ENCODE measurements at places on chromosomes 7 and 10.

- no peak for DNase-seq
Observed at GRCh38 chr10:511849-512191, 177.6 kb downstream of the DIP2C start.

- no peak for DNase-seq
Observed at GRCh38 chr10:90133606-90134005, 432.2 kb downstream of the KIF20B start.

GRCh38 chr7:157669768-157670351, 333.1 kb downstream of the DNAJB6 start:
- no peak for DNase-seq

DNA sequence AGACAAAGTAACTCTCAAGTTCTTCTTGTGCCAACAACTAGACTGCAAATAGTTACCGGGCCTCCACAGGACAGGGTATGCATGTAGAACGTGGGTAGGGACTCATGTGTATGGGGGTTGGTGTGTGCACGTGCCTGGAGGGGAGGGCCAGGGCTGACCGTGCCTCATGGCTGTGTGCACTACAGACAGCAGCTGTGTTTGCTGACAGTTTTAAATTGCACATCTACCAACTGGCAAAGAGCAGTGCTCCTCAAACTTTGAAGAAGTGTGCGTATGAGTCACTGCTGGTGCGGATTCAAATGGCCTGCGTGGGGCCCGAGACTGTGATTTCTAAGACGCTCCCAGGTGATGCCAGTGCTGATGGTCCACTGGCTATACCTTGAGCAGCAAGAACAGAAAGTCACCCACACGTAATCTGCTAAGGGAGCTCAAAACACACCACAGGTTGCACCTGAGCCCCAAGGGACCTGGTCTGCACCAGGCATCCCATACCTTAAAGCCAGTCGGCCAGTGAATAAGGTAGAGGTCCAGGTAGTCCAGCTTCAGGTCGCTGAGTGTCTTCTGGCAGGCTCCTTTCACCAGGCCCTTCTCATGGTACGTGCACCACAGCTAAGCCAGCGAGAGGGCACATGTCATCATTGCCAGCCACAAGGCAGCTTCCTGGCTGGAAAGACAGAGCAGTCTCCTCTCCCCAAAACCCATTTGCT, 8.5 kb downstream of the AKR1B1 start:
- no peak for DNase-seq

DNA sequence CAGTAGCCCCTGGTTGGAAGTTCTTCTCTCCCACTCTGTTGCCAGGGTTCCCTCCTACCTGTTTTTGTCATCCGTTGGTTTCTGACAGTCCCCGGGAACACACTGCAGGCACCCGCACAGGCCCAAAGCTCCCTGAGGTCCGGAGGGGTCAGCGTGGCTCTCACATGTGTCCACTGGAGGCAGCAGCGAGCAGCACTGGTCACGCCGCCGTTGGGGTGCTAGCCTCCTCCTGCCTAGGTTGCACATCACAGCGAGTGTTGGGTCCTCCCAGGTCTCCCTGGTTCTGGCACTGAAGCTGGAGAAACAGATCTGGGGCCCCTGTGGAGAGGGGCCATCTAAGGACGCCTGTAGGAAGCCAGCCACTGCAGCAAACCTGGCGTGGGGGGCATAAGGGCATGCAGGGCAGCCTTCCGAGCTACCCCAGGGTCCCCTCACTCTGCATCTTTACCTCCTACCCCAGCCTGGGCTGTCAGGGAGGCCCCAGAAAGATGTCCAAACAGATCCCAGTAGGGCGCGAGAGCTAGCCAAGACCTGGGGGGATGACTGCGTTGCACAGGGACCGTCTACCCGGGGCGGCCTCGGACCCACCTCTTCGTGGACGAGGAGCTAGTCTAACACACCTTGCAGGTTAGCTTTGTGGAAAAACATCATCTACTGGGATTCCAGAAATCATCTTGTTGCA, 28.9 kb downstream of the LRRC27 start:
- peak; percentile 39 for DNase-seq

DNA sequence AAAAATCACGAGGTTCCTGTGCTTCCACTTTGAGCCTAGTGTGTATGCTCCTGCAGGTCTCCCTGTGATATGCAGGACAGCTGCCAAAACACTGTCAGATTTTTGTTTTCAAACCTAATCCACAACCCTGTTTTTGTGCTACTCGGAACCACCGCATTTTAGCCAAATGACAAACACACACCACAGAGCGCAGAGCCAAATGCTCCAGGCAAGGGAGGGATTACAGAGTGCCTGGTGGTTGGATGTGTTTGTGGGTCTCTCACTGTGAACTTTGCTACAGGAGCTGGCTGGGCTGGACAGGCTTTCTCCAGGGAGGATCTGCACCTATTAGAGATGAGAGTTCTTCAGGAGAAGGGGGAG, 5.7 kb upstream of the RBM28 start:
- DNase-seq, result no peak

GRCh38 chr7:28165261-28165660, 15.3 kb downstream of the JAZF1 start:
- DNase-seq, result no peak

DNA sequence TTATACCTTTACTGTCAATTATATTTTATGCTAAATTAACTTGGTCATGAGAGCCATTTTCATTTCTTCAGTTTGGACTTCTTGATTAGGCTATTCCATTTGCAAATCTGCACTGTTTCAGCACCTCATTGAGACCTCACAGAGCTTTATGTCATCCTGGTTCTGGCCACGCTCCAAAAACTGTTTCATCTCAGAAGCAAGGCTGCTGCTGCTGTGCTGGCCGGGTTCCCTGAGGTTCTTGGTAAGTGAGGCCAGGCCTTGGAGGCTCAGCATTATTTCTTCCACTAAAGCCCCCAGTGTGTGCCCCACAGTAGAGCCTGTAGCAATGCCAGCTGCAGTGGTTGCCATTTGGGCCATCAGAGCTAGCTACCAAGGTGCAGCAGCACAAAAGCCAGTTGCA, 7.8 kb upstream of the ZNF485 start:
- DNase-seq, result no peak

- DNase-seq, result no peak
Observed at GRCh38 chr7:26653430-26654399, 210.7 kb downstream of the SKAP2 start.

- no peak for DNase-seq
Observed at GRCh38 chr7:129719980-129720732, 108.6 kb downstream of the NRF1 start.

DNA sequence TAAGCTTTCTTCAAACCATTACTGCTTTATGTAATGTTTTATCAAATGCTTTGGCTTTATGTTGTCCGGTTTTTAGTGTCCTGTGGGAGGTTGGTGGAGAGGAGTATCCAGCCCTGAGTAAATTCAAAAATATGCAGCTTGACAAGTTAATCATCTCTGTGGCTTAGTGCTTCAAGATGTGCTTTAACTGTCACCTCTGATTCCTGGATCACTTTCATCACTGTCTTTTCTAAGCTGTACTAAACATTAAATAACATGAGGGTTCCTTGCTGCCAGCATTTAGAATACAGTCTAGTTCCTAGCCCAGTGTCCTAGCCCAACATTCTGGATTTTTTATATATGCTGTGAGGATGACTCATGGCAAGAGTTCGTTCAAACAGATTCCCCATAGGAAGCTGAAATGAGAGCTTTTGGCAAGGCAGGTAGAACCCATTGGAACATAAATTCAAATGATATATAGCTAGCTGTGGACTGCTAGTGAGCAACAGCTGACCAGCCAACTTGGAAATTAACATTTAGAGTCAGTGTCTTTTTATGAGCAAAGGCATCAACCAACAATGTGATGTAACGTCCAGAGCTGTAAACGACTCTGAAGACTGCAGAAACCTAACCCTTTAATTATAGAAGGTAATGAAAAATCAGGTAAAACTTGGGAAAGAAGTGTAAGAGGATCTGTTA, 80.6 kb upstream of the OIT3 start:
- DNase-seq, result no peak

DNA sequence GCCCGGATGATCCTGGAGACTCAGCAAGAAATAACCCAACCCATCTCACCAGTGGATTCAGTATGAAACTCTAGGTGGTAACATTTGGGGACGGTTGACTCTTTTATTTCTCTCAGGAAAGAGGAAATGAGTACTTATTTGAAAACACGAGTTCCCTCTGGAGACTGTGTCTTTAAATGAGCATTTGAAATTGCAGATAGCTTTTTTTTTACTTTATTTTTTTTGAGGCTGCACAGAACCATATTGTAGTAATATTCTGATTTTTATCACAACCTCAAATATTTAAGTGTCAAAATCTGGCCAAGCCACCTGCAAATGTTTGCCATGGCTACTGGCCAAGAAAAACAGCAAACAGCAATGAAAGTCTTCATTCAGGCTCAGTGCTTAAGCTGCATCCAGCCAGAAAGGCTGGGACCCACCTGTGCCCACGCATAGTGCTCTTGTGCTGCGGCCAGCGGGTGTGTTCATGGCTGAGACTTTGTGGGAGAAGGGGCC, 160.8 kb downstream of the CREB5 start:
- DNase-seq, result no peak

- no peak for DNase-seq
Observed at GRCh38 chr7:136878878-136879277, 10.4 kb downstream of the CHRM2 start.

GRCh38 chr7:140145709-140146108, 31.1 kb downstream of the KDM7A start:
- no peak for DNase-seq

DNA sequence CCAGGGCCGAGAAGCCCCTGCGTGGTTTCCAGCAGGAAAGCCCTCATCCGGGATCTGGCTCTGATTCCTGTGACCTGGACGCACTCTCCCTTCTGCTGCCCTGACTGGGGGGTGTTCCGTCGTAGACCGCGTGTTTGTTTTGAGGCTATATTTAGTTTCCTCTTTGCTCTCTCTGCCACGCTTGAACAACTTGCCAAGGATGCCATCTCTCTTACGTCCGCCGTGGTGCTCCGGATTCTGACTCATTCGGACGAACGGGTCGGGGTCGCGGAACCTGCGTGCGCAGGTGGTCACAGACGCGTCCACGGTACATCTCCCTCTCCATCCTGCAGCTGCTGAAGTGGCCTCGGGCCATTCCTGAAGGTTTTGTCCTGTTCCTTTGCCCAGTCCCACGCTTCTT, 10.4 kb upstream of the SORCS3 start:
- no peak for DNase-seq

DNA sequence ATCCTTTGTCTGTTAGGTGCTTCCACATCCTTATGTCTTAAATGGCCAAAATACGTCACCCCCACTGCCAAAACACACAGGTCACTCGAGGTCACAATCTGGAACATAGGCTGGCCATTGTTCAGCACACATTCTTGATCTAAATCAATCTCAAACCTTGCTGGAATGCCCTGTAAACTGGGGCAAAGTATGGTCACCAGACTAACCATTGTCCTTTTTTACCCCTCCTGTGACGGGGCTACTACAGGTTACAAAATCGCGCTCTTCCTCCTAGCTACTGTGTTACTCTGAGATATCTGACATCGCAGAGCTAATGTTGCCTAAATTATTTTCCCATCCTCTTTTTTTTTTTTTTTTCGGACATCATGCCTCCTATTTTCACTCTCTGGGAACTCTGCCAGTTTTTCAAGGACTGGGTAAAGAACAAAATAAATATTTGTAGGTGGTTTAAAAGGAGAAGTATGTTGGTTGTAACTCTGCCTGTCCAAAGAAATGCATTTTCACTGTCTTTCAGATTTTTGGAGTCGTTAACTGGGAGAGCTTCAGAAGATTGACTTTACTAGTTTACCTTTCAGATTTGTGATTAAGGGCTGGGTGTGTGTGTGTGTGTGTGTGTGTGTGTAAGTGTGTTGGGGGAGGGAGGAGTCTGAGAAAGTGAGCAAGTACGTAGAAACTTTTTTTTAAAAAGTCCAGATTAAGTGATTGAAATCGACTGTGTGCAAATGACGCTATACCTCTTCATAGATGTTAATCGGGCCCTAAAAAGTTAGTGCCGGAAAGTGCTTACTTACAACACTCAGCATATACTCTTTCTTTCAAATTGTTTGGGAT, 942 bp upstream of the KIAA1217 start:
- no peak for DNase-seq

DNA sequence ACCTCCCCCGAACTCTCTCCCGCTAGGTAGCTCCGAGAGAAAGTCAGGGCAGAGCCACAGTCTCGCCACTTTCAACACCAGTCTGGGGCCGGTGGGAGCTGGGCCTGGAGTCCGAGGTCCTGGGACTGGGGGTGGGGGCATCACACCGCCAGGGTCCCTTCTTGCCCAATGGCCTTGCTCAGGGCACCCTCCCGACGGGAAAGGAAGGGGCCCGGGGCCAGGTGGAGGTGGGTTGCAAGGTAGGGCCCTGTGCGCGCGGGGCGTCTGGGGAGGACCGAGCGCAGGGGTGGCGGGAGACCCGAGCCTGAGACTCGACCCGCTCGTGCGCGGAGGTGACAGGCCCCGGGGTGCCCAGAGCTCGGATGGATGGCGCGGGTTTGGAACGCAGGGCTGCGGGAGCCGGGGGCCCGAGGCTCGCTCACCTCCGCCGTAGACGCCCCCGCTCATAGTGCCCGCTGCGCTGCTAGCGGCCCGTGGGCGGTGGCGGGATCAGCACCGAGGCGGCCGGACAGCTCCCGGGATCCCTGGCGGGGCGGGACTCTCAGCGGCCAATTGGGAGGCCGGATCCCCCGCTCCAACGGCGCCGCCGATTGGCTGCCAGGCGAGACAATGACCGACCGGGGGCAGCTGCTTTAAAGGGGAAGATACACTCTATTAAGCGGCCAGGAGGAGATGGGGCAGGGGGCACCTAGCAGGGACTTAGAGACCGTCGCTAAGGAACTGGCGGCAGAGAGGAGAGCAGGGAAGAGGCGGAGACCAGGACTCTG, at the start of gene ACTL6B:
Gene ACTL6B (minus strand): TSS at position 541 of the 767 bp plus-strand sequence. CDS start 94 bp downstream, at position 447.
- DNase-seq, result peak; percentile 57

DNA sequence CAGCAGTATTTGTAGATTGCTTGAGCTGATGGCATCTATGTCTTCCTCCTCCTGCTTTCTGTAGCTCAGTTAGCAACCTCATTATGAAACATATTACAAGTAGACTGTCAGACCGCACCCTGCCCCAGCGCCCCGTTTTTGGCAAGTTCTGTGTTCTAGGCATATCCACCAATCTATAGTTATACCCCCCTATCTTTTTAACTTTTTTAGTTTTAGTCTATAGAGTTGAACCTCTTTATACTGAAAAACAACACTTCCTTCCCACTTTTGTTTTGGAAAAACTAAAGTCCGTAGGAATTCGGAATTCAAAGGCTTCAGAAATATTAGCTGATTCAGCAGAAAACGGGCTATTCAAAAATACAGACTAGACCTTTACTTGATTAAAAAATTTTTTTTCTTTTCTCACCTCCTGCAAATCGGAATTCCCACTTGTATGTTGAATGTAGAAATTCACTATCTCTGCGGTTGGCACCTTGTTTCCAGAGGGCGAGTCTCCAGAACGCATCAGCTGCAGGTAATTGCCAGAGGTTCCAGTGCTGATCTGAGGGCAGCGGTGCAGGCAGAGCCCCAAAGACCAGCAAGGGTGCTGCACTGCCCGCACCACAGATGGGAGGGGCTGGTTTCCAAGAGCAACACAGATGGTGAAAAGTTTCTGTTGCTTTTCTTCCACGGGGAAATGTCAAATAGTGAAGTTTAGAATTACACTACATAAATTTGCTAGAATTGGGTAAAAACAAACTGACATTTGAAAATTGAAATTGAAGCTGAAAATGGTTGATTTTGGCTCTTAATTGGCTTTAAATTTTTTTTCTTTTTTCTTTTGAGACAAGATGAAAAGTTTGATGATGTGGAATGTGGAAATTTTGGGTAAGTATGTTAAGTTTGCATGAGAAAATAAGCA, 2.2 kb upstream of the FZD8 start:
- DNase-seq, result no peak

GRCh38 chr7:149862156-149862555, 11.6 kb upstream of the ATP6V0E2 start:
- DNase-seq, result no peak

GRCh38 chr7:90582164-90582563, 14.0 kb upstream of the CDK14 start:
- DNase-seq, result no peak

- no peak for DNase-seq
Observed at GRCh38 chr10:108411206-108411605, 1246.7 kb upstream of the SORCS1 start.

Data from CD4-positive, alpha-beta T cell treated with Interleukin-6 for 4 hours (primary cell).